NCI-H2081 treated with DMSO at 0.1 percent for 48 hours (cell line): ENCODE measurements at places on chromosomes 3 and 15.

- DNase-seq = no peak
Measured at GRCh38 chr3:188180114-188180513, 26.2 kb downstream of the LPP start.

DNA sequence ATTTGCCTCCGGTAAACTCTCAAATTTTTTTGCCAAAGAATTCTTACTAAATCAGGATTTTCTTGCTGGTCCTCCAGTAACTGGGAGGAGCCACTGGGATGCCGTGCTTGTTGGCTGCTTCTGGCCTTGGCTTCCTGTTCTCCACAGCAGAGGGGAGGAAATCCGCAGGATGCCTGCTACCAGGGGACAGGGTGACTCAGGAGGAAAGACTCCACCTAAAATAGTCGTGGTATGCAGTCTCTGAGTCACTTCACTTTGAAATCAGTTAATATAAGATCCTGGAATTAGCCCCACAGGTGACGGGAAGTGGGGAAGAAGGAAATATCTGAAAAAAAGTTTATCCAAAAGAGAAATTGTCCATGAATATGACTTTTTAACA, 6.5 kb upstream of the TM4SF18 start:
- peak; percentile 91 for DNase-seq

- DNase-seq = no peak
Measured at GRCh38 chr3:150370122-150370602, 37.9 kb upstream of the TSC22D2 start.

GRCh38 chr15:75112278-75112847, 89.0 kb downstream of the PPCDC start:
- no peak for DNase-seq

- DNase-seq = no peak
Measured at GRCh38 chr3:153820035-153820434, 301.2 kb upstream of the ARHGEF26 start.

DNA sequence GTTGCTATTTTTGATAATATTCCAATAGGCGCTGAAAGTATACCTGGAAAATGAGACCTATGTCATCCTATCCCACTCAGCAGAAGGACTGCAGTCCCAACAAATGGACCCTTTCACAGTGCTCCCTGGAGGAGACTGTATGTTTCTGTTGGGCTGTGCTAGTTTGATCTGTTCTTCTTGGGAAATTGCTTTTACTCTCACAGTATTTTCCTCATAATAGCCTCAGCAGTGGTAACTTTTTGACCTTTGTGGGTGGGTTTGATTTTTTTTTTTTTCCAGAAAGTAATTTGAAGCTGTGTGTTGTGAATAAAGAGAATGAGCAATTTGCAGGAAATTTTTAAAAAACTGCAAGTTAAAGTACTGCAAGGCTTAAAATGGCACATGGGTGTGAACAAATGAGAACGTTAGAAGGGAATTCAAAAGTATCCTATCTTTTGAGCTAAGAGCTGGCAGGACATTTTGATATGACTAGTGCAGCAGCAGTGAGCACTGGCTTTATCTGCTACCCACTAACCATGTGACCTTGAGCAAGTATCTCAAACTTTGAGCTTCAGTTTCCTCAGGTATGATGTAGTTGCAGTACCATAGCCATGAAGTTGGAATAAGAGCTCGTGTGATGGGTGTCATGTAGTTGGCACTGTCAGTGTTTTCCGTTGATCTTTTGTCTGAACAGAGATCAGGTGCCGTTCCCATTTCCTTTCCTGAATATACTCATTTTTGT, 118.4 kb downstream of the ATG7 start:
- DNase-seq = no peak

GRCh38 chr15:80562846-80563245, 132.3 kb upstream of the ABHD17C start:
- no peak for DNase-seq

- DNase-seq = no peak
Measured at GRCh38 chr15:51382787-51383186, 41.3 kb downstream of the GLDN start.

GRCh38 chr3:26106228-26106627, 316.3 kb downstream of the OXSM start:
- no peak for DNase-seq

GRCh38 chr3:99899603-99900002, 81.9 kb downstream of the CMSS1 start:
- no peak for DNase-seq

DNA sequence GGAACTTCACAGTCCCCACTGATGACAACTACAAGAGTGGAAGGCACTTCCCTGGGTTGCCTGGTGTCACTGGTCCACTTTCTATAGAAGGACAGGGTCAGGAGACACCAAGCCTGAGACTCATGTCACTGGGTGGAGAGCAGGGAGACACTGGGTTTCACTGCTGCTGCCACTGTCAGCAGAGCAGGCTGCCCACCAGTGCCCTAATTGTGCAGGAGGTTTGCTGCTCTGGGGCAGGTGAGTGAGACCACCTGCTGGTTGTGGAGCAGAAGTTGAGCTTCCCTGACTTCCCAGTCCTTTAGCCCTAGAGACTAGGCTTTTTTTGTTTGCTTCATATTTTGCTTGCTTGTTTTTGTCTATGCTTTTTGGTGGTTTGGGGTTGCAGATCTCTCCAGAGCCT, 528.4 kb upstream of the RGMA start:
- DNase-seq = no peak

- no peak for DNase-seq
Measured at GRCh38 chr15:25763331-25763751, 99.8 kb downstream of the ATP10A start.

DNA sequence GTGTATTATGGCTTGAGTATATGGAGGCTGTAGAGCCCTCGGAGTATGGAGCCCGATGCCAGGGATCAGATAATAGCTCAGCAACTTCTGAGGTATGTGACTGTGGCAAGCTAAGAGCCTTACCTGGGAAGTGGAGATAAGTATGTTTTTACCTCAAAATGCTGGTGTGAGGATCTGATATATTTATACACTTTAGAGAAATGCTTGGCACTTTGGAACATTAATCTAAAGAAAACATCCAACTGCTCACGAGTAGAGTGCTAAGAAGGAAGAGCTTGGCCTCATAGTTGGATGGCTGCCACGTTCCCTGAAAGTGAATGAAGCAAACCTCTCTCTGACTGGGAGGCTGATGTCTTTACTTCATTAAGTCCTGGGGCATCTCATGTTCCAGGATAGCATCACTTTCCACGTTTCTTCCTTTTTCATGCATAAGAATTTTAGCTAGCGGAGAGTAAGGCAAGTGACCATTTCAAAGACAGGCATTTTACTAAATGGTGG, 58.9 kb upstream of the GOLGA8J start:
- no peak for DNase-seq

- DNase-seq = peak; percentile 84
Measured at GRCh38 chr15:41891946-41892345, 1.9 kb downstream of the SPTBN5 start.
